Lower lobe of right lung (tissue), 2 donors: ENCODE measurements at places on chromosomes 6 and 20.
A peak's percentile ranks its signal among the peaks of the same experiment; 100 is the strongest.

DNA sequence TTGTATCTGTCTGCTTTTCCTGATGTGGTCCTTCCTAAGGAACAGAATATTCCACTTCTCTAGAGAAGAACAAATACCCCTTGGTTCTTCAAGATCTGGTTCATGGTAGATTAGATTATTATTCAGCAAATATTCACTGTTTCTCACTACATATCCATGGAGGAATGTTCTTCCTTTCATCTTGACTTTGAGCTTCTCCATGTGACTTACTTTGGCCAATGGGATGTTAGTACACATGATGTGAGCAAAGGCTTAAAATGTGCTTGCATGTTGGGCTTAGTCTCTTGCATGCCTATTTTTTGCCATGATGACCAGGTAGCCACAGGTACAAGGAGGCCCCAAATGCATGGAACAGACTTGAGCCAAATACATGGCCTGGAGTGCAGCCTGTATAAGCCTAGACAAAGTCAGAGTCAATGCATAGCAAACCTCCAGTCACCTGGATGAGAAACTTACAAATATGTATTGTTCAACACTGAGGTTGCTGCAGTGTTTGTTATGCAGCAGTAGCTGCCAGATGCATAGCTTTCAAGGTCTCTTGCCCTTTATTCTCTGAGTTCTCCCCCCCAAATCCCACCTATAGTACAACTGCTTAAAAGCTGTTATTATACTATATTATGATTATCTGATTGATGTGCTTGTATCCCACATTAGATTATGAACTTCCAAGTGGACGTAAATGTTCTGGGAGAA is 50.0 kb upstream of the CHD6 start:
- DNase-seq: no peak

GRCh38 chr20:62301111-62301668 is 1.6 kb upstream of the ADRM1 start:
- no peak for DNase-seq

DNA sequence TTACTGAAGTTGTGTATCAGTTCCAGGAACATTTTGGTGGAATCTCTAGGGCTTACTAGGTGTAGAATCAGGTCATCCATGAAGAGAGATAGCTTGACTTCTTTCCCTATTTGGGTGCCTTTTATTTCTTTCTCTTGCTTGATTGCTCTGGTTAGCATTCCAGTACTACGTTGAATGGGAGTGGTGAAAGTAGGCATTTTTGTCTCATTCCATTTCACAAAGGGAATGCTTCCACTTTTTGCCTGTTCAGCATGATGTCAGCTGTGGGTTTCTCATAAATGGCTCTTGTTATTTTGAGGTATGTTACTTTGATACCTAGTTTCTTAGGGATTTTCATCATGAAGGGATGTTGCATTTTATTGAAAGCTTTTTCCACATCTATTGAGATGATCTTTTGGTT is 195.3 kb downstream of the MOXD1 start:
- DNase-seq: no peak

GRCh38 chr20:54475334-54476168 is at the start of gene DOK5:
TSS of gene DOK5 (plus strand) at chr20:54475593. CDS start at chr20:54475947, 354 bp downstream.
- DNase-seq: peak; percentile 42

- DNase-seq: no peak
Measured at GRCh38 chr6:101762851-101763250, 369.3 kb downstream of the GRIK2 start.

DNA sequence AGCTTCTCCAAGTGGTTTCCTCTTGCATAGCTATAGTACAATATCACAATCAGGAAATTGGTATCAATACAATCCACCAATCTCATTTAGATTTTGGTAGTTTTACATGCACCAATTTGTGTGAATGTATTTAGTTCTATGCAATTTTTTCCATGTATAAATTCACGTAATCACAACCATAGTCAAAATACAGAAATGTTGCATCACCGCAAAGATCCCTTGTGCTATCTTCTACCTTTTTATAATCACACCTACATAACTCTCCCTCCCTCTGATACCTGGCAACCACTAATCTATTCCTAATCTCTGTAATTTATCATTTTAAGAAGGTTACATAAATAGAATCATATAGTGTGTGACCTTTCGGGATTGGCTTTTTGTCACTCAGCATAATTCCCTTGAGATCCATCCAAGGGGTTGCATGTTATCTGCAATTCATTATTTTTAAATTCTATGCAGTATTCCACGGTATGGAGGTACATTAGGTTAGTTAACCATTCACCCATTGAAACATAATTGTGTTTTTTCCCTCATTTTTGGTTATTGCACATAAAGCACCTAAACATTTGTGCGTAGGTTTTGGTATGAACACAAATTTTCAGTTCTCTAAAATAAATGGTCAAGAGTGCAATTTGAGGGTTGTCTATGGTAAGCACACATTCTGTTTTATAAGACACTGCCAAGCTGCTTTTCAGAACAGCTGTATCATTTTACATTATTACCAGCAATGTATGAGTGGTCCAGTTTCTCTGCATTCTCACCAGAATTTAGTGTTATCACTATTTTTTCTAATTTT is 95.1 kb upstream of the SLC22A23 start:
- no peak for DNase-seq

- no peak for DNase-seq
Measured at GRCh38 chr6:68343901-68344300, 291.2 kb upstream of the ADGRB3 start.

- DNase-seq: peak; percentile 79
Measured at GRCh38 chr6:2876210-2877056, 26.7 kb downstream of the SERPINB9 start.

DNA sequence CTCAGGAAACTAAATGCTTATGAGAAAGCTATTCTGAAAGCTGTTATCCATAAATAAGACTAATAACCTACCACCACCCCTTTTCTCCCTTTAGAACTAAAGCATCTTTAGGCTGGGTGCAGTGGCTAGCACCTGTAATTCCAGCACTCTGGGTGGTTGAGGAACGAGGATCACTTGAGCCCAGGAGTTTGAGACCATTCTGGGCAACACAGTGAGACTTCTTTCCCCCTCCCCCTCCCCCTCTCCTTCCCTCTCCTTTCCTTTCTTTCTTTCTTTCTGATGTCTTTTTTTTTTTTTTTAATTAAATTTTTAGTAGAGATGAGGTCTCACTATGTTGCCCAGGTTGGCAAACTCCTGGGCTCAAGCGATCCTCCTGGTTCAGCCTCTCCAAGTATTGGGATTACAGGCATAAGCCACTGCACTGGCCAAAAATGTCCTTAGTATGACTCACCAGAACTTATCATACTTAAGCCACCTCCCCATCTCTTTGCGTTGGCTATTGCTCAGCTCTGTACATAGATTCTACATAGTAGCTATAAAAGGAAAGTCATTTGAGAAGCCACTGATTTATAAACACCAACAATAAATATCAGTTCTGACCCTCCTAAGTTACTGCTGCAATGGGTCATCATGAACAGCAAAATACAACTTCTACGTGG is 54.8 kb upstream of the SPDEF start:
- no peak for DNase-seq

DNA sequence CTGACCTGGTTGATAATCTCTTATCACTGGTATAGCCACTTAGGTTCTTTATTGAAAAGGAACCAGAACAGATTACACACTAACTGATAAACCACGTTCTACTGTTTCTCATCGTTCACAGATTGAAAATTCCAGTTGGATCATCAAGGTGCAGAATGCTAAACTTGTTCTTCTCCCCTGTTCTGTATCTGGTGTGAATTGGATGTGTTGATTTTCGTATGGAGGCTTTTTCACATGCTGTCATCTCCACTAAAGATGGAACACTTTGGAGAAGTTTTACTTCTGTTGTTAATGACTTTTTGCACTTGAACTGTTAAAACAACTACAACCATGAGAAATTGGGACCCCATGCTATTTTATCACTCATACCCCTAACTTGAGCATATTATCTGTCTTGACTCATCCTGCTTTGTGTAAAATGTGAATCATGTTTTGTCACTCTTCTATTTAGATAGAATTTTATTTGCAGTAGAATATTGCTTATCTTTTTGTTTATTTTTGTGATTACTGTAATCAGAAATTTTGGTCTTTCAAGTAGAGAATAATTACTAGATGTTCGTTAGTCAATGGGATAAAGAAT is 17.5 kb downstream of the VAPB start:
- DNase-seq: no peak

- no peak for DNase-seq
Measured at GRCh38 chr6:109513571-109514071, 30.6 kb upstream of the ZBTB24 start.

DNA sequence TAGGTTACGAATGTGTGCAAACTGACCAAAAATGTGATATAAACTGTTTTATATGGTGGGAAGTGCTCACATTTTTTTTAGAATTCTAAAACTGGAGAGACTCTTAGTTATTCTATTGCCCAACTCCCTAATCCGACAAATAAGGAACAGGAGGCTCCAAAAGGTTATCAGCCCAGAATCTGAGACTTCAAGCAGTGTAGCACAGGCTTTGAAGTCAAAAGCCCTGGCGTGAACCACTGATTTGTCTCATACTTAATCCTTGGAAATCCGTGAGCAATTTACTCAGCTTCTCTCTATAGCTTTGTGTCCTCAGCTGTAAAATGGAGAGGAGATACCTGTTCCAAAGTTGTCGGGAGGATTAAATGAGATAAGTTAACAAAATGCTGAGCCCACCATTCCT is 368.8 kb upstream of the SASH1 start:
- no peak for DNase-seq

- DNase-seq: no peak
Measured at GRCh38 chr6:104540743-104541142, 319.0 kb downstream of the HACE1 start.

- no peak for DNase-seq
Measured at GRCh38 chr6:125717120-125717731, 32.2 kb upstream of the HEY2 start.

GRCh38 chr6:42047213-42047590 is 3.1 kb upstream of the TAF8 start:
- no peak for DNase-seq

DNA sequence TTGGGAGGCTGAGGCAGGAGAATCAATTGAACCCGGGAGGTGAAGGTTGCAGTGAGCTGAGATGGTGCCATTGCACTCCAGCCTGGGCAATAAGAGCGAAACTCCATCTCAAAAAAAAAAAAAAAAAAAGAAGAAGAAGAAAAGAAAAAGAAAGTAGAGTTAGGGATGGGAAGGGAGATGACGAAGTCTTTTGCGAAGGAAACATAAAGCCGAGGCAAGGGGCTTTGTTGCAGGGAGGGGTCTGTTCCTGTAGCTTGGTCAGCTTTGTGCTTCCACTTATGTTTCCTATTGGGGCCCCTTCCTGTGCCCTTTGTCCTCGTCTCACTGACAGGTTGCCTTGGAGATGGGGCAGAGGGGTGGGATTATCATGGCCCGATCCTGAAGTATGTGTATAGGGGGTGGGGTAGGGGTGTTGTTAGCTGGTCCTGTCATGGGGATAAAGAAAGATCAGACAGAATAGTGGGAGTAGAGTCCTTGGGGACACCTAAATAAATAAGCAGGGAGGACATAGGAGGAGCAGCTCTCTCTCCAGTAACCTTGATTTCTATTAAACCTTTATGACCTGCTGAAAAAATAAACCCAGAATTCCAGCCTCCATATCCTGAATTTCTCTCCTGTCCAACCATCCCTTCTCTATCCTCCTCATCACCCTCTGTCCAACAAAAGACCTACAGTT is 1.1 kb upstream of the CLIC1 start:
- no peak for DNase-seq

DNA sequence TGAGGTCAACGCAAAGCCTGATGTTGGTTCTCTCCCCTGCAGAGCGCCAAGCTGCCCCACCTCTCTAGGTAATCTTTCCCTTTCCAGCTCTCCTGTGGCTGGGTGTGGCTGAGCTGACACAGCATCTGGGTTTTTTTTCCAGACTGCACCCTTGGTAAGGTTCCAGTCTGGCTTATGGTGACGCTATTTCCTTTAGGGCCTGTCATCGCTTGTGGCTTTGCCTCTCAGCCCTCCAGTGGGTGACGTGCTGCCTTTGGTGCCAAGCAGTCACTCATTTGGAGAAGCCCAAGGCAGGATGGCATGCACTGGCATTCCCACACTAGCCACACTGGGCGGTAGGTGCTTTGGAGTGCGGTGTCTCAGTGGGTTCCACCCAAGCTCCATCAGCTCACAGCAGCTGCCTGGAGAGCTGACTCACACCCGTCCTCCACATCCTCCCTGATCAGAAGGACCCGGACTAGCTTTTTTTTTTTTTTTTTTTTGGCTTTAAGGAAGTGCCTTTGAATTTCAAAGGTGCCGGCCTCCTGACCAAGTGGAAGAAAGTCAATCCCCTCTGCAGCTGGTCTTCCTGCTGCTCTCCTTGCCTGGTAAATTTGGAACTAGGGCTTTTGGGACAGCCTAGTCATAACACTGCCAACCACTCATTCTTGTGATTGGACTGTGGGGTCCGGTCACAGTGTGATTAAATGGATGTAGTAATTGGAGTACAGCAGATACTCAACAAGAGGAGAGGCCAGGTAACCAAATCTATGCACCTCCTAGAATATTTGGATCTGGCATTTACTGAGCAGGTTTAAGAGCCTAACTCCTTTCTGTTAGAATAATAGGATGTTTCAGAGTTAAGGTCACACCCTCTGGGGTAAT is 153.6 kb downstream of the CD83 start:
- peak; percentile 45 for DNase-seq

GRCh38 chr20:49353348-49353747 is 75.5 kb upstream of the ZNFX1 start:
- no peak for DNase-seq

DNA sequence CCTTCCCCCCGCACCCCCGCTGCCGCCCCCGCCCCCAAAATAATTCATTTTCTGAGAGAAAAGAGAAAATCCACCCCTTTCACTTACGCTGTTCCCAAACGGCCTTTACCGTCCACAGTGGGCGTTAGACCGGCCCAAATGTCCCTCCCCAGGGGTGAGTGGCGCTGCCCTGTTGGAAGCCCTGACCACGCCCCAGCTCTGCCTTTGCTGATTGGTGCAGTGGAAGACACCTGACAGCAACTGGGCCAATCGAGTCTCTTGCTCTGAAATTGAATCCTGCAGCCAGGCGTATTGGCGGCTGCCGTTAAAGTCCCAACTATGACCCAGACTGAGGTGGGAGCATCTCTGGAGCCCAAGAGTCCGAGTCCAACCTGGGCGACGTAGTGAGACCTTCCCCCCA is 15.7 kb downstream of the ZFP64 start:
- DNase-seq: no peak

GRCh38 chr6:118581489-118581959 is 33.4 kb downstream of the PLN start:
- no peak for DNase-seq

DNA sequence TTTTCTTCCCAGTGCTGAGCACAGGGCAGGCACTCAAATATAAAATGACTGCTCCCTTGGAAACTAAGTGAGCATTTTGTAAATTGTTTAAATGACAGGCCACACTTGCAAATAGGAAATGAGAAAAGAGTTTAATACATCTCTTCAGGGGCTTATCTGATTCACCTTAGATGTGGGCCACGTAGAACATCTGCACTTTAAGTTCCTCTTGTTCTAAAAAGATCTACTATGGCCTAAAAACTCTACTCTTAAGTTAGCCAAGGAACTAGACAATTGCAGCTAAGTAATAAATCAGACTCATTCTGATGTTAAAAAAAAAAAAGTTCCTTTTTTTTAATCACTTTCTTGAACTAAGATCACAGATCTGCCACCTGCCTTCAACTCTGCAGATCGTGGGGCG is 126.3 kb downstream of the KIF16B start:
- no peak for DNase-seq

- DNase-seq: no peak
Measured at GRCh38 chr6:42051268-42051653, 937 bp downstream of the TAF8 start.

GRCh38 chr6:130593200-130593599 is 227.4 kb downstream of the TMEM200A start:
- no peak for DNase-seq

- no peak for DNase-seq
Measured at GRCh38 chr6:157718503-157719187, 104.4 kb upstream of the SNX9 start.

- DNase-seq: peak; percentile 93
Measured at GRCh38 chr20:62926229-62927127, at the start of gene DIDO1. TSS of gene DIDO1 (minus strand) at chr20:62926505.
